CD4-positive, alpha-beta T cell (primary cell): ENCODE measurements at places on chromosomes 6 and 20. TPM values are rescaled to one million over a fixed set of nuclear protein-coding genes. Genes with fewer than 3 reads are reported as not detected.

FAXC gene
- total RNA-seq: not detected

SLCO4A1 gene
- 2.5 TPM for total RNA-seq

SEMG1 gene
- total RNA-seq: not detected

MUCL3 gene
- total RNA-seq: not detected

ENPP5 gene
- 0.11 TPM for total RNA-seq

LSM2 gene
- 12.6 TPM for total RNA-seq

RBM24 gene
- total RNA-seq: 0.33 TPM

HAO1 gene
- total RNA-seq: not detected

KHDC1L gene
- not detected for total RNA-seq

PNPLA1 gene
- 0.17 TPM for total RNA-seq

TAAR2 gene
- total RNA-seq: not detected

SLC22A2 gene
- total RNA-seq: not detected

ARHGAP18 gene
- total RNA-seq: 1.3 TPM

LST1 gene
- 8.9 TPM for total RNA-seq

PRR18 gene
- total RNA-seq: not detected

KIF16B gene
- total RNA-seq: 11.5 TPM

NHSL1 gene
- total RNA-seq: 0.08 TPM

NKX2-4 gene
- not detected for total RNA-seq

GRCh38 chr20:24619212-24619611 lies 149.8 kb downstream of the SYNDIG1 start:
- H3K4me1 ChIP-seq: no peaks in the 10 kb centered on the region
- no peak overlapping the region for H3K27ac ChIP-seq
- H3K27me3 ChIP-seq: peaks cover 2% of the 10 kb centered on the region
- DNase-seq: no peak
- H3K4me3 ChIP-seq: no peak overlapping the region
- H3K36me3 ChIP-seq: no peaks in the 10 kb centered on the region

DNA sequence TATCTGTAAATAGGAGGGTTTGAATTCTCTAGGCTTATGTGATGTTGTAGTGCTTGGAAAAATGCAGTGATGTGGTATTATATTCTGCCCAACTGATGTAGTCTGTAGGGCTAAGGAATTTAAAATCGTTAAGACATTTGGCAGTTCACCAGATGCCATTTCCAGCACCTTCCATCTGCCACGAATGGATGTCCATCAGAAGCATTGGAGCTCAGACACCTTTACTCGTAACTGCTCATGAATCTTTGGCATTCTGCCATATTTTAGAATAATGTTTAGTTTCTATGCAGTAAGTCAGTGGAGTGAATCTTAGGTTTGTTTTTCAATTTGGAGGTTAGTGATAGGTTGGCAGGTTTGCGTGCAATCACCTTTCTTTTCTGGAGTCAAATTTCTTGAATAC lies 2.4 kb upstream of the SYTL3 start:
- no peaks in the 10 kb centered on the region for H3K27me3 ChIP-seq
- no peak overlapping the region for H3K4me3 ChIP-seq
- H3K36me3 ChIP-seq: no peaks in the 10 kb centered on the region
- no peak for DNase-seq

DNA sequence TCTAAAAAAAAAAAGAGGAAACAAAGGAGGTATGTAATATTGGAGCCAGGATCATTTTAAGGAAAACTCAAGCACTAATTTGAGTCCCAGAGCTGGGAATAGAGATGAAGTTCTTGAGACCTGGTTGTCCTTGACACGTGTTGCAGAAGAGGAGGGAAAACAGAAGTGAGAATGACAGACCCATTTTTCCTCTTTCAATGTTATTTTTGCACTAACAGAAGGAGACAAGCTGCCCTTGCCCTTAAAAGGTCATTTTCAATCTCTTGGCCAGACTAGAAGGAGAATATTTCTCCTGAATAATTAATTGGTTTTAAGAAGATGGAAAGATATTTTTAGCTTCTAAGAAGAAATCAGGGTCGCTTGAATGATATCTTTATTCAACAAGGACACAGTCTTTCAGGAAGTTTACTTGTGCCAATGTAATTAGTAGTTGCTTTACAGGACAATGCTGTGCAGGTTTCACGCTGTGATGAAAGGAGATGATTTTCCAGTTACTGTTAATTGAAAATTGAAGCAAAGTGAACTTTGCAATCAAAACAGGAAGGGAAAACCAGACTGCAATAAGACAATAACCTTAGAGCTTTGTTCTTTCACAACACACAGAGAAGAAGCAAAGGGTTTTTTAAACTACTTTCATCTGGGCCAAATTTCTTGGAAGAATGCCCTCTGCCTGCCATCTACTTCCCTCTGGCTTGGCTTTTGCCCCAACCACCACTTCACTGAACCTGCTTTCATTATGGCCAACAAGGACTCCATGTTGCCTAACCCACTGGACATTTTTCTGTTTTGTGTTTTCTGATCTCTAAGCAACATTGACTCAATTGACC lies 107.8 kb upstream of the SHLD1 start:
- no peak for DNase-seq
- H3K27ac ChIP-seq: peak overlapping the region; percentile 3
- H3K4me1 ChIP-seq: peaks cover 28% of the 10 kb centered on the region

DNA sequence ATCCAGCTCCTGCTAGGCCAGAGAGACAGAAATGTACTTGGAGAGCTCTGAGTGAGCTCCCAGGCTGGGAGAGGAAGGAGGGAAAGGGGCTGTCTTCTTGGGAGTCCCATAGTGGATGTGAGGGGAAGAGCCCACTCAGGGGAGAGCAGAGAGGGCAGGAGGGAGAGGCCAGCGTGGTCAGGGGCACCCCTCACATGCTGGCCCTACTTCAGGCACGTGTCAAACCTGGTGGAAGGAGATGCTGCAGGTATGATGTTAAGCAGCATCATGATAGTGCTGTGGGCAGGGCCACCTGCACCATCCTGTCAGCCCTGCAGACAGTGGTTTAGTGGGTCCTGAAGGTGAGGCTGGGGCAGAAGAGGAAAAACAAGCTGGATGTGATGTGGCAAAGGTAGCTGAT lies 265.4 kb upstream of the RNF24 start:
- H3K4me3 ChIP-seq: no peak overlapping the region
- no peak for DNase-seq
- peaks cover 12% of the 10 kb centered on the region for H3K27me3 ChIP-seq
- H3K36me3 ChIP-seq: no peaks in the 10 kb centered on the region
- H3K27ac ChIP-seq: no peak overlapping the region

DNA sequence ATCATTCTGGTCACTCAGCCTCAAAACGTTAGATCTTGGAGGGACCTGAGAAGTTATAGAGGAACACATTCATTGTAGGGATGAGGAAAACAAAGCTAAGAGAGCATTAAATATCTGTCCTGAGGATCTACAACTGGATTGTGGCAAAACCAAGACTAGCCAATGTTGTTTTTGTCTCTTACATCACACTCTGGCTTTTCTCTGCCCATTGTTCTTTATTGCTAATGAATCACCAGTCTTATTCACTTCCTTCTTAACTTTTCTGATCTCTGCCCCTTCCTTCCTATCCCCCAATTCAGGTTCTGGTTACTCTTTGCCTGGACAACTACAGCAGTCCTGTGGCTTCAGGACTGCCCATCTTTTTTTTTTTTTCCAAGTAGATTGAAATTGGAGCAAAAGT lies 57.0 kb upstream of the PREP start:
- no peak for DNase-seq
- no peaks in the 10 kb centered on the region for H3K36me3 ChIP-seq
- H3K27me3 ChIP-seq: no peaks in the 10 kb centered on the region
- no peak overlapping the region for H3K4me3 ChIP-seq

DNA sequence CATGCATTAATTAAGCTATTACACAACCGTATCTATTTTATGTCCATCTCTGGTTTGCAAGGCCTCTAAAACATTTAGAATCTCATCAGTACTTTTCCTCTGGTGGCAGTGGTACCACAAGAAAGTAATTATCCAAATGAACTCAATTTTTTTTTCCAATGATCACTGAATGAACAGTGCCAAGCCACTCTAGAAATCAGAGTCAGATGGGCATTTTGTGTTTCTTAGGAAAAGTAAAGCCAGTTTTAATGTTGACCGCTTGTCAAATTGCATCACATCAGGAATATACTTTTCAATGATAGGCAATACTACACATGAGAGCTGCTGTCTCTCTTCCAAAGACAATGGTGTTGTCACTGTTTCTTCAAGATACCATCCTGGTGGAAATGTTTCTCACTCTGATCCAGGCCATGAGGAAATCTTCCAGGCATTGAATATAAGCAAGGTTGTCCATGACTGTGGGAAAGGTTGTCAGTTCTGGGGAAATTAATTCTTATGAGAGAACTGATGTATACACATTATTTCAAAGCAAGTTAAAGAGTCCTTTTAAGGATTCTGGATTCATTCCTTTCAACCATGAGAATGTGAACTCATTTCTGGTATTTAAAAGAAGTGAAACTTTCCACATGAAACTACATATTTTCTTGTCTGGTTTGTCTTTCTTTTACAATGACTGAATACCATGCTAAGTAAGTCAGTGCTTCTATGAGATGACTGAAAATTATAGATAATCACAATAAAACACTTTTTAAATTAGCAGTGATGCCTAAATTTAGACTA lies 108.8 kb upstream of the TCF21 start:
- H3K36me3 ChIP-seq: no peaks in the 10 kb centered on the region
- H3K4me3 ChIP-seq: no peak overlapping the region
- no peaks in the 10 kb centered on the region for H3K4me1 ChIP-seq
- H3K27me3 ChIP-seq: no peaks in the 10 kb centered on the region
- no peak overlapping the region for H3K27ac ChIP-seq

- H3K36me3 ChIP-seq: peaks cover 4% of the 10 kb centered on the region
- peaks cover 26% of the 10 kb centered on the region for H3K4me1 ChIP-seq
- H3K4me3 ChIP-seq: peak overlapping the region; percentile 67
- no peak for DNase-seq
- H3K27me3 ChIP-seq: no peaks in the 10 kb centered on the region
These were observed 657 bp downstream of the NT5DC1 start for GRCh38 chr6:116101302-116101718.

GRCh38 chr6:6749702-6750491 lies 161.4 kb downstream of the LY86 start:
- DNase-seq: peak; percentile 61
- H3K4me1 ChIP-seq: peaks cover 22% of the 10 kb centered on the region

GRCh38 chr6:134379076-134379475 lies 61.2 kb upstream of the SGK1 start:
- no peak for DNase-seq
- no peak overlapping the region for H3K27ac ChIP-seq
- H3K27me3 ChIP-seq: no peaks in the 10 kb centered on the region
- H3K4me3 ChIP-seq: no peak overlapping the region
- H3K36me3 ChIP-seq: no peaks in the 10 kb centered on the region
- H3K4me1 ChIP-seq: peaks cover 14% of the 10 kb centered on the region

- DNase-seq: peak; percentile 76
- peaks cover 22% of the 10 kb centered on the region for H3K4me1 ChIP-seq
- H3K36me3 ChIP-seq: no peaks in the 10 kb centered on the region
- no peaks in the 10 kb centered on the region for H3K27me3 ChIP-seq
- no peak overlapping the region for H3K4me3 ChIP-seq
These were observed 31.9 kb downstream of the FOXO3 start for GRCh38 chr6:108592371-108593337.

DNA sequence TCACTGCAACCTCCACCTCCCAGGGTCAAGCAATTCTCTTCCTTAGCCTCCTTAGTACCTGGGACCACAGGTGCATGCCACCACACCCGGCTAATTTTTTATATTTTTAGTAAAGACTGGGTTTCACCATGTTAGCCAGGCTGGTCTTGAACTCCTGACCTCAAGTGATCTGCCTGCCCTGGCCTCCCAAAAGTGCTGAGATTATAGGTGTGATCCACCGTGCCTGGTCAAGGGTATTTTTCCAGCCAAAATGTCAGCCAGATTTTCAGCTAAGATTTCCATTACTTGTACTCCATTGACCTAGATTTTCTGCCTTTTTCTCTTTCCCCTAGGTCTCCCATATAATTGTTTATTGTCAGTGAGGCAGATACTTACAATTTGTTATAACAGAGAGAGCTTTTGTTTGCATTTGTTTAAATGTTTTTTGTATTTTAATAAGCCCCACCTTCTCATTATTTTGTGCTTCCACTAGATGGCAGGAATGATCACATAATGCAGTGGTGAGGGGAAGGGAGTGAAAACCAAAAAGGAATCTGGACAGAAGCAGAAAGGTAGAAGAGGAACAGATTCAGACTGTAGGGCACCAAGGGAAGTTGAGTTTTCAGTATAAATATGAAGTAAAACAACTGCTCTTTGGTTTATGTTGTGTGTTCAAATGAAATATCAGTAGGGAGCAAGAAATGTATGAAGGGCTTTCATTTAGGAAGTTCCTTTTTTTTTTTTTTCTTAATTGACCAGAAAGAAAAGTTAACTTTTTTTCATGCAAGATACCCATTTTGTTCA lies 29.7 kb downstream of the RPF2 start:
- DNase-seq: no peak
- H3K4me1 ChIP-seq: no peaks in the 10 kb centered on the region
- no peak overlapping the region for H3K27ac ChIP-seq

DNA sequence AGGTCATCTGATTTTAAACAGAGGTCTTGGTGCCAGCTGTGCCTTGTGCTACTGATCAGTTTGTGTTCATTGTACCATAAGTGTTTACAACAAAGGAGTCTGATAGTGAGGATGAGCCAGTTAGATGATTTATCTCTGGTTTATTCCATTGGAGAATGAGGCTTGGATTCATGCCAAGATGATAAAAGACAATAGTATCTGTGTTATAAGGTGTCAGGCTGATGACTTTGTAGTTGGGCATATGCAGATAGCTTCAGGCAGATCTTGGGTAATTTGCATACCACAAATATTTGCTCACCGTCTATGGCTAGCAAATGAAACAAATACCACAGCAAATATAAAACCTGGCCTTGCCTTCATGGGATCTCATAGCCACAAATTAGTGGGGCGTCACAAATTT lies 43.3 kb upstream of the PHACTR2 start:
- H3K27ac ChIP-seq: no peak overlapping the region
- H3K27me3 ChIP-seq: no peaks in the 10 kb centered on the region
- no peak for DNase-seq
- H3K4me3 ChIP-seq: no peak overlapping the region

GRCh38 chr20:39875492-39876110 lies 813.4 kb downstream of the MAFB start:
- H3K27me3 ChIP-seq: no peaks in the 10 kb centered on the region
- H3K27ac ChIP-seq: no peak overlapping the region
- H3K4me1 ChIP-seq: no peaks in the 10 kb centered on the region
- H3K4me3 ChIP-seq: no peak overlapping the region
- no peaks in the 10 kb centered on the region for H3K36me3 ChIP-seq

DNA sequence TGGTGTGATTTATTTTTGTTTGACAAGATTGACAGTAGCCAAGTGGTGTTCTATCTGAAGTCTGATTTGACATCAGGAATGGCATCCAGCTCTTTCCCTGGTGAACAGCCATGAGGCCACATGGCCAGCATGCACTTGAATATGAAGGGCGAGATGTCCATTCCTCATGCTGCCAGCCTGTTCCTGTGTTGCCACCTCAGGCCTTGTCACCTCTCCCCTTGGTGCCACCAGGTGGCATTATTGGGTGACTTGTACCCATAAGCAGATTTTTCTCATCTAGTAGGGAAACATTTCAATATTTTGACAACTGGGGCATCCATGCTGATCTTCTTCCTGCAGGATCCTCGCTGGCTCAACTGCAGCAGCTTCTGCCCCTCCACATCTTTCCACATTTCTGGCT lies 199.1 kb downstream of the ERMARD start:
- H3K36me3 ChIP-seq: no peaks in the 10 kb centered on the region
- no peaks in the 10 kb centered on the region for H3K4me1 ChIP-seq
- no peak overlapping the region for H3K4me3 ChIP-seq

GRCh38 chr6:163775313-163775712 lies 360.8 kb downstream of the QKI start:
- H3K4me1 ChIP-seq: no peaks in the 10 kb centered on the region
- H3K27ac ChIP-seq: no peak overlapping the region
- H3K36me3 ChIP-seq: no peaks in the 10 kb centered on the region
- H3K27me3 ChIP-seq: no peaks in the 10 kb centered on the region
- DNase-seq: no peak

GRCh38 chr6:51467231-51467952 lies 620.0 kb downstream of the PKHD1 start:
- H3K27ac ChIP-seq: no peak overlapping the region
- no peaks in the 10 kb centered on the region for H3K27me3 ChIP-seq
- H3K4me1 ChIP-seq: no peaks in the 10 kb centered on the region
